Stimulated activated CD4-positive, alpha-beta T cell treated with anti-CD3 and anti-CD28 coated beads, Interleukin-2, amount 100 ng/mL, for 48 hours (primary cell): ENCODE measurements at places on chromosomes 12 and 14.

DNA sequence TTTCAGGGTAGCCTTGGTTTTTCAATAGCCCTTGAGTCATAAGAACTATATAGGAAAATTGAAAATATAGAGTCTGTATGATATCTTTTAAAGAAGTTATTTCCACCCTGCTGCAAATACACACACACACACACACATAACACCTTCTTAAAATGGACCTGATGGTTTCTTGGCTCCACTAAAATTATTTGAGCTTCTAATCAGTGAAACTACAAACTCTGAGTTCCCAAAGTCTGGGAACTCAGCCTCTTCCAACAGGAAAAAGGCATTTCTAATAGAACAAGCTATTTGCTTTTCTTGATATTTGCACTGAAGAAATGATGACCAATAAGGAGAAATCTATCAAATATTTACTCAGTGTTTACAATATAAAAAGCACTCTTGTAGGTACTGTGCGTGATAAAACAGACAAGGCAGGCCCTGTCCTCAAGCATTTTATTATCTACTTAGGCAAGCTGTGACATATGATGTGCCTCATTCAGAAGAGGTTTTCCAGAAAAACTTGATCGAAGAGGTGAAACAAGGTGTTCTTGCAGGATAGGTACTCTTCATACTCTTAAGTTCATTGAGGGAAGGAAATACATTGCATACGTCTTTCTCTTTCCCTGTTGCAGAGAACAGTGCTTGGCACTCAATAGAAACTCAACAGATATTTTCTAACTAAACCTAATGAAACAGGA is 88.6 kb downstream of the MGST1 start:
- DNase-seq, result no peak

DNA sequence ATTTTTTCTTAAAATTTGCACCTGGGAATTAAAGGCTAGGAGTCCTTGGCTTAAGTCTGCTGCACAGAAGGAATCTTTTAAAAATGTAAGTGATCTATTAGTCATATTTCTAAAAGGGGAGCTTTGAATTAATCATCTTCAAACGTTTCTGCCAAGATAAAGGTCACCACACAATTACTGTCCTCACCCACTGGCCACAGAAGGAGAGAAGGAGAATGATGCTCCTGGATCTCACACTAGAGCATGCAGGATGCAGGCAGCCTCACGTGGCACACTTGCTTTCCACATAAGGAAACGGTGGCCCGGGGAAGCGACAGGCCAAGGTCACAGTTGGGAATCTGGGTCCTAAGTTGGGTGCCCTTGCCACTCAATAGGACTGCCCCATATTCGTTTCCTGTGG is 16.9 kb downstream of the PLEKHG7 start:
- DNase-seq, result no peak

GRCh38 chr12:19895246-19896020 is 456.1 kb downstream of the AEBP2 start:
- no peak for DNase-seq

DNA sequence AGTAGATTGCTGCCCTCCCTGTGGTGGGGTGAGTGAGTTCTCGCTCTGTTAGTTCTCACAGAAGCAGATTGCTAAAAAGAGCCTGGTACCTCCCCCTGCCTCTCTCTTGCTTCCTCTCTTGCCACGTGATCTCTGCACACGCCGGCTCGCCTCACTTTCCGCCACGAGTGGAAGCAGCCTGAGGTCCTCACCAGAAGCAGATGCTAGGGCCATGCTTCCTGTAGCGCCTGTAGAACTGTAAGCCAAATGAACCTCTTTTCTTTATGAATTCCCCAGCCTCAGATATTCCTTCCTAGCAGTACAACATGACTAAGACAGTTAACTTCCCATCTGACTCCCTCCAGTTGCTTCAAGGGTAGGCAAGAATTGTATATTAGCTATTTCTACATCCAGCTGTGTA is 76.2 kb downstream of the ETV6 start:
- DNase-seq, result no peak

- DNase-seq, result no peak
Observed at GRCh38 chr14:94483729-94484275, 7.8 kb upstream of the SERPINA9 start.

DNA sequence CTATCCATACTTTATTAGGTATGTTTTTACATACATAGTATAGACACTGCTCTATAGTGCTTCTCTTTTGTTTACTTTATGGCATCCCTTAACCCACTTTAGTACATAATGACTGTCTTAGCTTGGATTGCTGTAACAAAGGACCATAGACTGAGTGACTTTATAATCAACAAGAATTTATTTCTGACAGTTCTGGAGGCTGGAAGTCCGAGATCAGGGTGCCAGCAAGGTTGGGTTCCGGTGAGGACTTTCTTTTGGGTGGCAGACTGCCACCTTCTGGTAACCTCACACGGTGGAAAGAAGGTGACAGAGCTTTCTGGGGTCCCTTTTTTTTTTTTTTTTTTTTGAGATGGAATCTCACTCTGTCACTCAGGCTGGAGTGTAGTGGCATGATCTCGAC is 48.6 kb upstream of the PPM1H start:
- DNase-seq, result no peak

DNA sequence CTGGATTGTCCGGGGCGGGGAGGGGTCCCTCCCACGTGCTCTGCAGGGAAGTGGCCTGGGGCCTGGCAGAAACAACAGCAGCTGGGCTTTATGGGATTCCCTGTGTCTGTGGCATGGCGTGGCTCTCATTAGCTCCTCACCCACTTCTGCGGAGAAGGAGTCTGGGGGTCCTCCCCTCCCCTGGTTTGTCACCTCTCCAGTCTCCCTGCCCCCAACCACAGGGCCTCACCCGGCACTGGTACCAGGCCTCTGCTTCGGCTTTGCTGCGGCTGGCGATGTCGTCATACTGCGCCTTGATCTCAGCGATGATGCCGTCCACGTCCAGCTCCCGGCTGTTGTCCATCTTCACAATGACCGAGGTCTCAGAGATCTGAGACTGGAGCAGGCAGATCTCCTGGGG is 6.4 kb downstream of the KRT82 start:
- no peak for DNase-seq

- no peak for DNase-seq
Observed at GRCh38 chr12:17134315-17134714, 528.4 kb upstream of the LMO3 start.

GRCh38 chr12:7751394-7751793 is 4.2 kb upstream of the CLEC4C start:
- DNase-seq, result no peak

GRCh38 chr12:65951697-65952096 is 127.4 kb downstream of the HMGA2 start:
- DNase-seq, result no peak

- DNase-seq, result no peak
Observed at GRCh38 chr12:9149372-9149771, 33.7 kb upstream of the A2M start.

GRCh38 chr14:61254808-61255526 is 26.2 kb downstream of the TMEM30B start:
- no peak for DNase-seq

DNA sequence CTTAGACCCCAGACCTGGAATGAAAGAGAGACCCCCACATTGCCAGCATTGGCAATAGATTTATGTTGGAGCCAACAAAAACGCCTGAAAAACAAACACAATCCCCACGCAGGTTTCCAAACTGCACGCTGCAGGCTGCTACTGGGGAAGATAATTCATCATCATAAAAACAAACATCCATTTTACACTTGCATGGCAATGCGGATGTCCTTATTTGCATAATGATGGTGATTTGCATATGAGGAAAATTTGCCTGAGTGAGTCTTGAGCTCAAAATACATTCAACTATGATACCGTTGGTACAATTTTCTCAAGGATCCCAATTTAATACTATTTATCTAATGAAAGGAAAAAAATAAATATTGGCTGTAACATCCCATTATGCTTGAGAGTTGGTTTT is 33.6 kb upstream of the TMEM132D start:
- no peak for DNase-seq

DNA sequence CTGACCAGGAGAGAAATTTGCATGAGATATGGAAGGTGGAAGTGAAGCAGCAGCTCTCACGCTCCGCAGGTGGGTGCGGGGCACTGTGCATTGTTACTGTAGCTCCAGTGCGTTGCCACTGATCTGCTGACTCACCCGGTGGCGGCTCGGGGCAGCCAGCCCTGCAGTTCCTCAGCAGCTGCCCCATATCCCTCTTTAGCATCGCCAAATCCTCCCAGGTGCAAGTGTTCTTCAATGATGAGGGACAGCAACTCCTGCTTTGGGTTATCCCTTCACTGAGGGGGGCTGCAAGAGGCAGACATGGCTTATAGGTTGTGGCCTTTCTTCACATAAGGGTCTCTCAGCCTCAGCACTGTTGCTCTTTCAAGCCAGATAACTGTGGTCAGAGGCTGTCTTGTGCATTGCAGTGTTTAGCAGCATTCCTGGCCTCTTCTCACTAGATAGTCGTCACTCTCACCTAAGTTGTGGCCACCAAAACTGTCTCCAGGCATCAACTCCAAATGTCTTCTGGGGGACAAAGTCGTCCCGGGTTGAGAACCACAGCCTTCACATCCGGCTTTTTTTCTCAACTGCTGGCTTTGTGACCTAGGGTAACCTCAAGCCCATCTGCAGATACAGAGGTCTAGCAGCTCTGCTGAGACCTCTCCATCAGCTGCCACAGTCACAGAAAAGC is 180.8 kb downstream of the EFCAB11 start:
- DNase-seq, result peak; percentile 55

- no peak for DNase-seq
Observed at GRCh38 chr12:90974286-90974685, 19.3 kb upstream of the CCER1 start.

GRCh38 chr12:13197526-13198143 is 1.1 kb downstream of the EMP1 start:
- DNase-seq, result no peak

DNA sequence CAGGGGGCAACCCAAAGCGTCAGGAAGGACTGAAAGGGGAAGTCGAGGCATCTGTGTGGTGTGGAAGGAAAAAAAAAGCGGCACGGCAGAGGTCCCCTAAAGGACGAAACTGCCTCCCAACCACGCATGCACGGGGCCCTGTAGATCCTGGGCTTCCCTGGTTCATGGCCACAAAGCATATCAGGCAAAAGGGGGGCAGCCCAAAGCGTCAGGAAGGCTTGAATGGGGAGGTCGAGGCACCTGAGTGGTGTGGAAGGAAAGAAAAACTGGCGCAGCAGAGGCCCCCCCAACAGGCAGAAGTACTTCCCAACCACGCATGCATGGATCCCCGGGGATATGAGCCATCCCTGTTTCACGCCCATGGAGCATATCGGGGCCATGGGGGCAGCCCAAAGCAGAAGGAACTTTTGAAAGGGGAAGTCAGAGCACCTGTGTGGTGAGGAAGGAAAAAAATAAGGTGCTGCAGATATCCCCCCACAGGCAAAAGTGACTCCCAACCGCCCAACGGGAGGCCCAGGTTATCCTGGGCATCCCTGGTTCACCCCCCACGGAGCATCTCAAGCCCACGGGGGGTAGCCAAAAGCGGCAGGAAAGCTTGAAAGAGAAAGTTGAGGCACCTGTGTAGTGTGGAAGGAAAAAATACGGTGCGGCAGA is 581.2 kb downstream of the ALG10 start:
- DNase-seq, result no peak

GRCh38 chr12:78886719-78887407 is 22.3 kb downstream of the SYT1 start:
- DNase-seq, result no peak

DNA sequence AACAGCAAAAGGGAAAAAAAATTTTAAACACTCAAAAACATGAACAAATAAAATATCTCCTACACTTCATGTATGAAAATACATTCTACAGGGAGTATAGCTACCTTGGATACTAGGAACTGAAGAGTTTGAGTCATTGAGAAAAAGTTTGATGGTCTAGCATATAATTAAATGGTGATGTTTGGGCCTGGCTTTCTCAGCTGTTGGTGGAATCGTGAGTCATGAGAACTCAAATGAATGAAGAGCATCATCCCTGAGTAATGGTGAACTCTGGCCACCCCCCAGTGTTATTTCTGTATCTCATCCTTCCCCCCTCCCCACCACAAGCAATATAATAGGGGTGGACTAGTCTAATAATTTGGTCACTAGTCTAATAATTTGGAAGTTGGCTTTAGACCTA is 6.7 kb upstream of the SLC6A15 start:
- no peak for DNase-seq

DNA sequence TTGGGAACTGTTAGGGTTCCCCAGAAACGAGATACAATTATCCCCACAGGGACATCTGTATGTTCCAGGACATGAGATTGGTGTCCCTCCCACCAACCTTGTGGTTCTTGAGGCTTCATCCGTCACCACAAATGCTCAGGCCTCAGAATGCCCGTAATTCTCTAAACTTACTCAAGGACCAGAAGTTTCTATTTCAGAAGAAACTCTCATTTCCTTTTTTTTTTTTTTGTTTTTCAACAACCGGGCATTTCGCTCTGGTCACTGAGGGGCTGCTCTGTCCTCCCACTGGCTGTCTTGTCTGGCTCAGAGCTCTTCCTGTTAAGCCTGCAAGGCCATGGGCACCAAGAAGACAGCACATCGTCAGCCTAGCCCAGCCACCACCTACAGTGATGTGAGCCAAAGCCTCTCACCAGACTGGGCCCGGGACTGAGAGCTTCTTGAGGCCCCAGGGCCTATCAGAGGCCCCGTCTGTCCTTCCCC is 36.2 kb downstream of the VDR start:
- DNase-seq, result no peak

- DNase-seq, result no peak
Observed at GRCh38 chr12:25924491-25925001, 33.9 kb upstream of the RASSF8 start.

GRCh38 chr14:24734917-24735500 is 101.0 kb upstream of the GZMB start:
- DNase-seq, result peak; percentile 34

DNA sequence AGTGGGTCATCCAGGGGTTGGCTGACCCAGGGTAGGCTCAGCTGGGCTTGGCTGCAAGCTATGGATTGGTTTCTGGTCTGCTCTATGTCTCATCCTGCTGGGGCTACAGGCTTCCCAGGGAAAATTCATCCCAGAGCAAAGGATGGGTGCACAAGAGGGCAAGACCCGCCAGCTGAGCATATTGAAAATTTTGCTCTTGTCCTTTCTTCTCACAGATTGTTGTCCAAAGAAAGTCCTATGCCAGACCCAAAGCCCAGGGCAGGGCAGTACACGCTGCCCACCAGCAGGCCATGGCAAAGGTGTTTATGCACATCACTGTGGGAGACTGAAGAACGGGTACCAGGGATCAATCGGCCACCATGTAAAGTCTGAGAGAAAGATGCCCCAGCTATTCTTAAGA is 95.3 kb upstream of the PARP11 start:
- DNase-seq, result no peak

- no peak for DNase-seq
Observed at GRCh38 chr14:102462391-102462790, 47.2 kb downstream of the ANKRD9 start.

DNA sequence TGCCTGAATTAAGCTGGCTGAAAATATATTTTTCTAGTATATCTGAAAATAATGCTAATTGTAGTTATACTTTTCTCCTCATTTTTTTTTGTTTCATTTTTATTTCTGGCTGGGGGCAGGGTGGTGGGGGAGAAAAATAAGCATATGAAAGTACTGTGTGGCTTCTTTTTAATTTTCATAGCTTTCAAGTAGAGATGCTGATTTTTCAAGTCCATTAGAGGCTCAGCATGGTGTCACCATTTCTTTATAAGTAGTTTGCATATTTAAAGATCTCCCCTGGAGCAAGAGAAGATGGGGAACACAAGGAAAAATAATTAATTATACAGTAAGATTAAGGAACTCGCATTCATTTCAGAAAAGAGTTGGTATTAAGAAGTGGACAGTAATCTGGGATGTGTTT is 27.1 kb downstream of the TTC8 start:
- DNase-seq, result no peak
